ENCODE measurements at places on chromosomes 2 and 18. TPM values are rescaled to one million over a fixed set of nuclear protein-coding genes. Genes with fewer than 3 reads are reported as not detected.

The NAT8 gene
- total RNA-seq, result not detected

The HAUS1 gene
- total RNA-seq, result 33.5 TPM

The C2orf80 gene
- total RNA-seq, result not detected

The SERPINB4 gene
- total RNA-seq, result not detected

The KIAA2012 gene
- total RNA-seq, result 0.17 TPM

The DNAJC5G gene
- total RNA-seq, result not detected

The C1GALT1C1L gene
- total RNA-seq, result 1.3 TPM

The GBX2 gene
- total RNA-seq, result 2.2 TPM

The ALKAL2 gene
- total RNA-seq, result not detected

The TM4SF20 gene
- not detected for total RNA-seq

The SMIM21 gene
- total RNA-seq, result not detected

The PID1 gene
- 0.24 TPM for total RNA-seq

The NYAP2 gene
- total RNA-seq, result not detected

The FZD7 gene
- total RNA-seq, result 11.3 TPM

The SGPP2 gene
- 48.8 TPM for total RNA-seq

The CROCC2 gene
- not detected for total RNA-seq

The SPEG gene
- 16.7 TPM for total RNA-seq
